ENCODE measurements at places on chromosomes 2 and 18. TPM values are rescaled to one million over a fixed set of nuclear protein-coding genes. Genes with fewer than 3 reads are reported as not detected.

GRCh38 chr2:174076040-174076439 lies 110.9 kb upstream of the SP3 start:
- DNase-seq, result no peak

DNA sequence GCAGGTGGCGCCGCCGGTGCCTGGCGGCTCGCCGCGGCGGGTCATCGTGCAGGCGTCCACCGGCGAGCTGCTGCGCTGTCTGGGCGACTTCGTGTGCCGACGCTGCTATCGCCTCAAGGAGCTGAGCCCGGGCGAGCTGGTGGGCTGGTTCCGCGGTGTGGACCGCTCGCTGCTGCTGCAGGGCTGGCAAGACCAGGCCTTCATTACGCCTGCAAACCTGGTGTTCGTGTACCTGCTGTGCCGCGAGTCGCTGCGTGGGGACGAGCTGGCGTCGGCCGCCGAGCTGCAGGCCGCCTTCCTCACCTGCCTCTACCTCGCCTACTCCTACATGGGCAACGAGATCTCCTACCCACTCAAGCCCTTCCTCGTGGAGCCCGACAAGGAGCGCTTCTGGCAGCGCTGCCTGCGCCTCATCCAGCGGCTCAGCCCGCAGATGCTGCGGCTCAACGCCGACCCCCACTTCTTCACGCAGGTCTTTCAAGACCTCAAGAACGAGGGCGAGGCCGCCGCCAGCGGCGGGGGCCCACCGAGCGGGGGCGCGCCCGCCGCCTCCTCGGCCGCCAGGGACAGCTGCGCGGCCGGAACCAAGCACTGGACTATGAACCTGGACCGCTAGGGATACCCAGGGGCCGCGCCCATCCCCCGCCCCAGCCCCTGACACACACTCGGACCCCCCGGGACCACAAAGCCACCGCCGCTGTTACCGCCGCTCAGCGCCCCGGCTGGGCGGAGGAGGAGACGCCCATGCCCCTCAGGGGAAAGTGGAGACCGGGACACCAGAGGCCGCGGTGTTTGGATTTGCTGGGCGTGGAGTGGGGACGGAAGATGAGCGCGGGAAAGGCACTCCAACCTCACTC lies 1.1 kb downstream of the CDK5R2 start:
- no peak for DNase-seq

- no peak for DNase-seq
These were observed 152.6 kb upstream of the RND3 start for GRCh38 chr2:150640039-150640438.

DNA sequence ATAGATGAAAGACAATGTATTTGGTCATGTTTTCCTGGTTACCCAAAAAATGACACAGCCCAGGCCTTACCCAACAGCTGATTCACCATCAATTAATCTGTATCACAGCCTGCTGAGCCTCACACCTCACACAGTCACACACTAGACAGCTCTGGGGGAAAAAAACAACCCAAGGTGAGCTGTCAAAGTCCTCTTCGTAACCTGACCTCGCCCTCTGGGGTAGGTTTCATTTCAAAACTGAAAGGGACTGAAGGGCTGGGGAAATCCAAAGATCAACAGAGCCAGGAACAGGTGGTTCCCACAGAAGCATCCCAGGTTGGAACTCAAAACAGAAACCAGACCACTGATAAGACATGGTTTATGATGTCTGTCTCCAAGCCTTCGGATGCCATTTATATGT lies 18.2 kb upstream of the PCBP1 start:
- DNase-seq, result no peak

- no peak for DNase-seq
These were observed 74.0 kb upstream of the SEC11C start for GRCh38 chr18:59065684-59066083.

- DNase-seq, result no peak
These were observed 76.9 kb downstream of the PTPN4 start for GRCh38 chr2:119836455-119837142.

- DNase-seq, result no peak
These were observed 53.8 kb downstream of the TEX44 start for GRCh38 chr2:231646476-231646875.

Gene ERBB4
- total RNA-seq, result 154 TPM

Gene KDSR
- total RNA-seq, result 18.9 TPM

Gene GLB1L
- 4.4 TPM for total RNA-seq

Gene FOXI3
- total RNA-seq, result 0.36 TPM

Gene ANKRD53
- 2.3 TPM for total RNA-seq

Gene ATP8B1
- total RNA-seq, result 2.3 TPM

Gene SLC20A1
- total RNA-seq, result 46.5 TPM

Gene CERKL
- 47.5 TPM for total RNA-seq

Gene STAT4
- 6.4 TPM for total RNA-seq

Gene GKN1
- total RNA-seq, result not detected

Gene ACOXL
- 0.18 TPM for total RNA-seq

Gene DCDC2C
- not detected for total RNA-seq
